ENCODE measurements at places on chromosomes 12 and 14. TPM values are rescaled to one million over a fixed set of nuclear protein-coding genes. Genes with fewer than 3 reads are reported as not detected.
A peak's percentile ranks its signal among the peaks of the same experiment; 100 is the strongest.

GRCh38 chr14:77181603-77182437, at the start of gene TMEM63C:
Gene TMEM63C, plus strand, starts transcription at chr14:77181798. Its CDS starts 37,016 bp downstream, at chr14:77218814.
- peak within 1 kb of the TSS; percentile 82 for H3K27ac ChIP-seq
- peaks cover 17% of the 10 kb centered on the region for H3K4me1 ChIP-seq
- DNase-seq, result peak; percentile 94
- H3K36me3 ChIP-seq, result no peaks in the 10 kb centered on the region
- H3K4me3 ChIP-seq, result peak within 1 kb of the TSS; percentile 59

DNA sequence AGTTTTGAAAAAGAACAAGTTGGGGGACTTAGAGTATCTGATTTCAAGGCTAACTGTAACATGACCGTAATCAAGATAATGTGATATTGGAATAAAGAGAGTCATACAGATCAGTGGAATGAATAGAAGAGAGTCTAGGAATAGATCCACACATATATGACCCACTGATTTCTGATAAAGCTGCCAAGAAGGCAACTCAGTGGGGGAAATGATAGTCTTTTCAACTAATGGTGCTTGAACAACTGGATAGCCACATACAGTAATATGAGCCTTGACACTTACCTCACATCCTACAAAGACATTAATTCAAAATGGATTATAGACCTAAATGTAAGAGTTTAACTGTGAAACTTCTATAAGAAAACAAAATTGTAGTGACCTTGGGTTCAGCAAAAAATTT, 3.8 kb downstream of the PRKCH start:
- no peaks in the 10 kb centered on the region for H3K4me1 ChIP-seq
- peaks cover 10% of the 10 kb centered on the region for H3K27me3 ChIP-seq
- H3K36me3 ChIP-seq, result no peaks in the 10 kb centered on the region
- H3K27ac ChIP-seq, result no peak overlapping the region
- H3K4me3 ChIP-seq, result no peak overlapping the region
- no peak for DNase-seq

DNA sequence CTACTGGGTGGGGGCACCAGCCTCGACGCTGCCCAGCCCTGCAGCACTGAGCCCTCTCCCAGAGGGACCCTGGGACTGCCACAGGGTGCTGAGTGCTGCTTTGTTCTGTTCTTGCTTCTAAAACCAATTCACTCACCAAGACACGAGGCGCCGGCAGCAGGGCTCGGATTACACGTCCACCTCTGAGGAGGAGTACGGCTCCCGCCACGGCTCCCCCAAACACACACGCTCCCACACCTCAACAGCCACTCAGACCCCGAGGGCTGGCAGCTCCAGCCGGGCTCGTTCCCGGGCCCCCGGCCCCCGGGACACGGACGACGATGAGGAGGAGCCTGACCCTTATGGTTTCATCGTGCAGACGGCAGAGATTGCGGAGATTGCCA, 24.3 kb downstream of the CEP170B start:
- no peak for DNase-seq
- H3K4me3 ChIP-seq, result no peak overlapping the region
- no peaks in the 10 kb centered on the region for H3K27me3 ChIP-seq
- H3K36me3 ChIP-seq, result no peaks in the 10 kb centered on the region
- H3K27ac ChIP-seq, result no peak overlapping the region
- H3K4me1 ChIP-seq, result no peaks in the 10 kb centered on the region

The GPR33 gene
- polyA plus RNA-seq, result not detected

DNA sequence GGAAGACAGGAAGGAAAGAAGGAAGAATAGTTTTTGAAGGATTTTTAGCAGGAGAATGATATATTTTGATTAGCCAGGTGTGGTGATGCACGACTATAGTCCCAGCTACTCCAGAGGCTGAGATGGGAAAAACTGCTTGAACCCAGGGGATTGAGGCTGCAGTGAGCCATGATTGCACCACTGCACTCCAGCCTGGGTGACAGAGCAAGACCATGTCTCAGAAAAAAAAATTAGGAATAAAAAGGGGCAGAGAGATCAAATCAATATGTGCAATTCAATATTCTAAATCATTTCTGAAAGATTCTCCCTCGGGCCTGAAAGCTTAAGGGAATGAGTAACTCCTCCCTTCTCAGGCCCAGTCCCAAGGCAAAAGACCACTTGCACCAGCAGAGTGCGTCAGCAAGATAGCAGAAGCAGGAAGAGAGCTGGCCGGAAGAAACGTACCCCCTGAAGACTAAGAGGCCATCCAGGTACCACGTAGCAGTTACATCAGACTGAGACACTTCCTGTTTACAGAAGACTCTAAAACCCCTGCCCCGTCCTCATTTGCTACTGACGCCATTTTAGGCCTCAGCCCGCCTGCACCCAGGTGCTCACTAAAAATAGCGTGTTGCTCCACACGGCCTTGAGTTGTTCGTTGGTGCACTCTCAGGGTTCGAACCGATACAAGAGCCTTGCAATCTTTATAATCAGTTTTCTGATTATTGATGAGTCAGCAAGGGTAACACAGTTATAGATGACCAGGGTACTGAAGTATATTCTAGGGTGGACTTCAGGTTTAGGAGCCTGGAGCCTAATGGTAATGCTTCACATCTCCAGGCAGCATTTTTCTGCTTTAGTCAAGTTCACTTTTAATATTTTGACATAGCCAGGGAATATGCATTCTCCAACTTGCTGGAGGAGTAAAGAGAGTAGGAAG, 57.7 kb upstream of the CSRP2 start:
- no peak overlapping the region for H3K4me3 ChIP-seq
- no peak overlapping the region for H3K27ac ChIP-seq
- DNase-seq, result no peak
- 0 out of 2 replicates have a peak, but pooled peaks cover 4% of the 10 kb centered on the region for H3K4me1 ChIP-seq
- no peaks in the 10 kb centered on the region for H3K27me3 ChIP-seq

The NOVA1 gene
- 0.32 TPM for polyA plus RNA-seq

DNA sequence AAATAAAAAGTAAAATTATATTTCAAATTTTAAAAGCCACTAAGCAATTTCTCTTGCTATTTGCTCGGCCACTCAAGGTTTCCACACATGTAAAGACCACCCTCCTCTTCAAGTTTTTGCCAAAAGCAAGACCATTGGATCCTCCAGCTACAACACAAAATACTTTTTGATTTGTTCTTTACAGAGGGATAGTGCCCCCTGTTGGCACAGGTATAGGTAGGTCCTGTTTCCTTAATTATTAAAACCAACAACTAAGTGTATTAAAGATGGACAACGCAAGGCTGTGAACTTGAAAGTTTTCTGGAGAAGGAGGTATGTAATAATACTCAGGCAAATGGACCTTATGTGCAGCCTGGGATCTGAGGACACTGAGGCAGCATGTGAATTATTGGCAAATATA, 23.8 kb downstream of the ATP6V1D start:
- H3K4me3 ChIP-seq, result no peak overlapping the region
- no peak overlapping the region for H3K27ac ChIP-seq
- H3K36me3 ChIP-seq, result peaks cover 79% of the 10 kb centered on the region
- H3K27me3 ChIP-seq, result no peaks in the 10 kb centered on the region

The FAM181A gene
- not detected for polyA plus RNA-seq

DNA sequence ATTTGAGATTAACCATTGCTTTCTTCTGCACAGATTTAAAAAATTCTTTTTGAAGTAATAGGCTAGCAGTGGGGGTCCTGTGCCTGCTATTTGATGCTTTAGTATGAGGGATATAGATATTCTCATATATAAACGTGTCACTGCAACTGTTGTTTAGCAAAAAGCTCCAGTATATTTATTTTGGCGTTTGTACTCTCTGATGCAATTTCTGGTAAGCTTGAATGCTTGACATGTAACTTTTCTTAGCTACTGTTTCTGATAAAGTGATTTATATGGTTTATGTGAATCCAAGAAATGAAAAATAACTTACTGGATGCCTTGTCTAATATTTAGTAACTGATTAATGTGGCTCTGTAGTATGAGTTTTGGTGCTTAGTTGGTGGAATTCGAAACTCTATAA, 77.1 kb downstream of the TTLL5 start:
- DNase-seq, result no peak
- H3K27me3 ChIP-seq, result no peaks in the 10 kb centered on the region
- H3K36me3 ChIP-seq, result peaks cover 37% of the 10 kb centered on the region
- H3K4me1 ChIP-seq, result no peaks in the 10 kb centered on the region

DNA sequence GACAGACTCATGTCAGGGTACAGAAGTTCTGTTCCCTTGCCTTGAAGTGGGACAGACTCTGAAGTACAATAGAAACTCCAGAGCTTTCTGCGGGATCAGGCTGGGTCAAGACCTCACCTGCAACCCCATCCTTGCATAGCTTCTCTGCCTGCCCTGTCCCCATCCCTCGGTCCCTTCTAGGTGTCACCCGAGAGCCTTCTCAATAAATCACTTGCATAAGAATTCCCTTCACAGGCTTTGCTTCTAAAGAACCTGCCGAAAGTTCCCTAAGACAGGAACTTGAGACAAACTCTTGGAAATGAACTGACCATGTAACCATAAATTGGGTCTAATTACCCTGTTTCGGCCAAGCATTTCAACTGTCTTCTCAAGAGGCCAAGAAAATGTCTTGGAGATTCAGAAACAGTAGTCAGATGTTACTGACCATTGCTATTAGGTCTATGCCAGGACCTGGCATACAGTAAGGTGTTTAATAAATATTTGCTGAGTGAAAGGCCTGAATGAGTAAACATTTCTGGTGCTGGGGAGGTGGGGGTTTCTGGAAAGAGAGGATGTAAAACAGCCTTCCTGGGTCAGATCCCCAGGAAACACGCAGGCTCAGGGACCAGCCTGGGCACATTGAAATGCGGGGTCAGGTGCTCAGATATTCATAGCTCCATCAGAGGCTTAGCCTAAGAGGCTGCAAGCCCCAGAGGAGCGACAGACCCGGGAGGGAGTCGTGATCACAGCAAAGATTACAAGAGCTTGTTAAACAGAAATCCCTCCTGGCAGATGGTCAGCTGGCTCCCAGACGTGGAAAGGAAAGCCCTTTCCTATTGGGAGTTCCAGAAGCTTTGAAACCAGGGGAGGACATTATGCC, 226.2 kb upstream of the LHX5 start:
- H3K27ac ChIP-seq, result no peak overlapping the region
- H3K36me3 ChIP-seq, result no peaks in the 10 kb centered on the region
- no peaks in the 10 kb centered on the region for H3K27me3 ChIP-seq
- peaks cover 3% of the 10 kb centered on the region for H3K4me1 ChIP-seq
- no peak overlapping the region for H3K4me3 ChIP-seq
- DNase-seq, result peak; percentile 59

Data from SK-N-SH (cell line).